ENCODE measurements at places on chromosomes 5 and 9.

DNA sequence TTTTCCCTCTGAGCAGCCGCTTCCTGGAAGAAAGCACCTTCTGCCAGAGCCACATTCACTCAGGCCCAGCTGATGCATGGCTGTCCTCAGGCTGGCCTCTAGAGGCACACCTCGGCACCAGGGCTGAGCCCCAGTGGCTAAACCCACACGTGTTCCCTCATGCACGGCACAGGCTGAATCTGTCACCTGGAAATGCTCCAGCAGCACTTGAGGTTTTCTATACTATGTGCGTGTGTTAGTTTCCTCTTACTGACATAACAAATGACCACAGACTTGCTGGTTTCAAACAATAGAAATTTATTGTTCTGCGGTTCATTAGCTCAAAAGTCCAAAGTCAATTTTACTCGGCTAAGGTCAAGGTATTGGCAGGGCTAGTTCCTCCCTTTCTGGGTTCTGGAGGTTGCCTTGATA, 141.4 kb downstream of the LRRC70 start:
- no peak for DNase-seq

GRCh38 chr5:143427122-143427735, 23.7 kb upstream of the NR3C1 start:
- DNase-seq = no peak

DNA sequence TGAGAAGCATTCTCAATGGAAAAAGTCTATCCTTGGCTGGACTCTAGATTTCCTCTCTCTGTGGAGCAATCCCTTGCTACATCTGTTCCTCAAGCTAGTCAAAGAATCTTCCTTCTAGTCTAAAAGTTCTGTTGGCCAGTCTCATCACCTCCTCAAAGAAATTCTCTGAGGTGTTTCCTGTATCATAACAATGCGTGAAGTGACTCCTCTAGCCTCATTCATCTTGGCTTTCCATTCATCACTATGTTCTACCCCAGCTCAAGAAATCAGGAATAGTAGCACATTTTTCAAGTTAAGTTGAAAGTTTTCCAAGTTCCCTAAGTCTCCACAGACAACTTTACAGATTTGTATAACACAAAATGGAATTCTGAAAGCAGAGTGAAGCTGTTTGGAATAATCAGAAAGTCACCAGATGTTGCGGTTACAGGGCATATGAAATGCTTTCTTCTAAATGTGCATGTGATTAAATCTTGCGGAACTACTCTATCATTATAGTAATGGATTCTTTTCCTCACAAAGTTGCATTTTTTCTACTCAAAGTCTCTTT, 176.6 kb upstream of the FREM1 start:
- no peak for DNase-seq

DNA sequence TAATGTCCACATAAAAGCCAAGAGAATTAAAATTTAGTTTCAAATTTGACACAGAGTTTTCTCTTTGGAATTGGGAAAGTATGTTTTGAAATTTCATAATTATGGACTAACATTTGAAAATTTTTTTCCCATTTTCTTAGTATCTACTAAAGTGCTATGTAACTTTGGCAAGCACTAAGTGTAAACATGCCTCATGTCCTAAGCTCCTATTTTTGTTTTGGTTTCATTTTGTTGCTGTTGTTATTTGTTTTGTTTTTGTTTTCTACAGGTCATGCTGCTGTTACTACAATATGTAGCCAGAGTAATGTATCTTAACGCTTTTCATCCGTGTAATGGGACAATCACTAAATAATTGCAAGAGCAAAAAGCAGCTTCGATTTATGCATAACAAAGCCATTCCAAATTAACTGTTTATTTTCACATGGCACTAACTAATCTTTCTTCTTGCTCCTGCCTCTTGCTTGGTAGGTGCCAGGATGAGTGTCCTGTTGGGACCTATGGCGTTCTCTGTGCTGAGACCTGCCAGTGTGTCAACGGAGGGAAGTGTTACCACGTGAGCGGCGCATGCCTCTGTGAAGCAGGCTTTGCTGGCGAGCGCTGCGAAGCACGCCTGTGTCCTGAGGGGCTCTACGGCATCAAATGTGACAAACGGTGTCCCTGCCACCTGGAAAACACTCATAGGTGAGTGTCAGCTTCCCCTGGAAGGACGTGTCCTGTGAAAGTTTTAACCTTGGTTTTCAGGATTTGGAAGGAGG, 107.3 kb upstream of the PRRC1 start:
- no peak for DNase-seq

DNA sequence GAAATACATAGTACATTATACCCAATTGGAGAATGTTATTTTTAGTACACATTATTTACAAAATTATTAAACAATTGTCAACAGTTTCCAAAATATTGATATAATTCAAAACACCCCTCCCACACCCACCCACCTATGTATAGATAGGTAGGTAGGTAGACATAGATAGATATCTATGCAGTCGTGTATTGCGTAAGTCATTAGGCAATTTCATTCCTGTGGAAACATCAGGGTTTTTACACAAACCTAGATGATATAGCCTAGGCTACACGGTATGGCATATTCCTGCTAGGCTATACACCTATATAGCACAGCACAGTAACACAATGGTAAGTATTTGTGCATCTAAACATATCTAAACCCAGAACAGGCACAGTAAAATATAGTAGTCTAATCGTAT, 377.3 kb downstream of the ANXA1 start:
- no peak for DNase-seq

- DNase-seq = no peak
Measured at GRCh38 chr5:159975462-159976019, 33.4 kb upstream of the TTC1 start.

GRCh38 chr5:90983148-90983547, 400.0 kb downstream of the ARRDC3 start:
- DNase-seq = no peak

GRCh38 chr5:178273665-178274541, 41.3 kb upstream of the PHYKPL start:
- DNase-seq = no peak

DNA sequence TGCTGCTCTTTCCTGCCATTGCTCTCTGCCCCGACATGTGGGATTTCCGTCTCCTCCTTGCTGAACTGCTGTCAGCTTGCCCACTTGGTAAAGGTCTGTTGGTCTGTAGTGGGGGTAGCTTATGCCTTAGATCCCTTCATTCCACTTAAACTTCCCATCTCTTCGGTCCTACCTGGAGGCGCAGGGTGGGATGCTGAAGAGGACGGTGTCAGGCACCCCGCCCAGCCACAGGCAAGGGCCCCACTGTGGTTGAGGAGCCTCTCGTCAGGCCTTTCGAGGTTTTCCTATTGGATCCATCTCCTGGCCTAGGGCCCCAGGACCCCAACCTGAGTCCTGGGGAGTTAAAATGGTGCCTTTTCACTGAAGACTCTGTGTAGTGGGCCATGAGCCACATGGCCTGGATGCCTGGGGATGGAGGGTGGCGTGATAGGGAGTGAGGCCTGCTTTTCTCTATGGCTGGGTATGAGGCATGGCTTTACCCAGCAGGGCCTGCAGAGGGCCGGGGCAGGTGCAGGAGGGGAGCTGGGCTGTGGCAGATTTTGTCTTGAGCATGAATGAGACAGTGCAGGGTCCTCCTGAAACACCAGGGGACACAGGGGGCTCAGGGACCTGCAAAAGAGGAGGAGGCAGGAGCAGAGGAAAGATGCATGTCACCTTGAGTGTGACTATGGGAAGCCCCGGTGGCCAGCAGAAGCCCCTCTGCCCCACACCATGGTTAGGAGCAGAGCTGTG, 25.8 kb upstream of the RNF130 start:
- no peak for DNase-seq

DNA sequence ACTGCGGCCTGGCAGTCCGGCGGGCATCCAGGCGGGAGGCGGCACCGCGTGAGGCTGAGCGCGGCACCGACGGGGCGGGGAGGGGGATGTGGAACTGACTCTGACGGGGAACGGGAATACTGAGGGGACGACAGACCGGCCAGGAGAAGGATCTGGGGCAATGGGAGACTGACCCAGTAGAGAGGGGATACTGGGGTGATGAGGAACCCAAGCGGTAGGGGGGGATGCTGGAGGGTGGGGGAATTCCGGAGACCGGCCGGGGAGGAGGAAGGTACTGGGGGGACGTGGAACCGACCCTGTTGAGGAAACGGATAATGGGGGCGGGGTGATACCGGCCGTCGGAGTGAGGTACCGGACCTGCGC, 423 bp downstream of the IPPK start:
- DNase-seq = no peak

DNA sequence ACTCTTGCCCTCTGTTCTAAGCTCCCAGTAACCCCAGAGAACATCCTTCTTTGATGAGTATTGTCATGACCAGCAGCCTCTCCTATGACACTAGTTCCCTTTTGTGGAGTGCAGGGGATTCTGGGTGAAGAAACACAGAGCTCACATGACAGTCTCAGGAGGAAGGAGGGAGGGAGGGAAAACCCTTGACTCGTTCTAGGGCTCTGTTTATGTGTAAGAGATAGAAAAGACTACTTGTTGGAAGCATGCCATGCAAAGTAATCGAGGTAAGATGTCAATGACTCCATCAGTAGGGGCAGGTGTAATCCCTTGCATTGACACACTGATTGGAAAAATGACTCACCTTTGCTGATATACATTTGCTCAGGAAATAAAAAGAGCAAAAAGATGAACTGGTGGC, 190.2 kb upstream of the ELL2 start:
- no peak for DNase-seq

GRCh38 chr9:91060520-91061343, 259.1 kb downstream of the SYK start:
- no peak for DNase-seq

GRCh38 chr5:172747471-172747870, 23.5 kb downstream of the DUSP1 start:
- no peak for DNase-seq

GRCh38 chr5:6632324-6632887, 438 bp downstream of the NSUN2 start:
- no peak for DNase-seq

GRCh38 chr9:33291031-33291397, 698 bp downstream of the NFX1 start:
- DNase-seq = no peak

DNA sequence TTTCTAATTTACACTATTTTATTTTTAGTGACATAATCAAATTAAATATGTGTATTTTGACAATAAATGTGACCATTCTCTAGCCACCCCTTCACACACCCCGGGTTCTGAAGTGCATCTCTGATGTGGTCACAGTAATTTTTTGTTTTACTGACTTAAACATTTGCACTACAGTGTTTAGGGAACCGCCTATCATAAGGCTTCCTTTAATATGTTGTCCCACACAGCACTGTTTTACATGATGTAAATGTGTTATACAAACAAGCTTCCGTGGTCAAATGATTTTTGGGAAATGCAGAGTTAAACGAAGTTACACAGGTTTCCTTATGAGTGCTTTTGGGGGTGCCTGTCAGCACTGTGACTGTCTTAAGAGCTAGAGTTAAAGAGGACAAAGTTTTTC, 86.5 kb downstream of the KDM4C start:
- DNase-seq = no peak

DNA sequence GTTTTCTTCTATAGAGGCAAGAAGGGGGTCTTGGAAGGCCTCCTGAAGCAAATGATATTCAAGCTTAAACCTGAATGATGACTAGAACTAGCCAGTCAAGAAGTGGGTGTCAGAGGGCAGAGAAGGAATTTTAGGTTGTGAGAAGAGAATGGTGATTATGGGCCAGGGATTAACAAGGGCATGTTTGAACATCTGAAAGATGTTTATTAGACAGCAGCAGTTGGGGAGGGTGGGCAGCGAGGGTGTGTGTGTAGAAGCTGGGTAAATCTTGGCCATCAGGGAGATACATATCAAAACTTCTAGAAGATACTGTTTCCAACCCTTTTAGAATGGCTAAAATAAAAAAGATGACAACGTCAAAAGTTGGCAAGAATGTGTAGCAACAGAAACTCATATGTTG, 54.5 kb downstream of the MAN2A1 start:
- DNase-seq = no peak

DNA sequence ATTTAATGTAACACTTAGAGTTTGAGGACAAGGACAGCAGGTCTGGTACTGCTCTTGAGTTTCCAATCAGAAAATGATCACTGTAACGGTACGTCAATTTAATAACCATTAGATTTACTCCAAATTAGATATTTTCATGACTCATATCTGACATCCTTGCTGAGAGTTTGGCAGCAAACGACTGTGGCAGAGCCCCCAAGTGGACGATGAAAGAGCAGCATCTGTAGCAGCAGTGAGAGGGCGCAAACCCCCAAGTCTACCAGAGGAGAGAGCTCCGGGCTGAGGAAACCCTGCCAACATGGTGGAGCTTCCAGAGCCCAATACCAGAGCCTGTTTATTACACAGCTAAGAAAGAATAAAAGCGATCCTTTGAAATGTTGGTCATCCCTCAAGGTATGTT, 73.2 kb upstream of the EPB41L4A start:
- no peak for DNase-seq

DNA sequence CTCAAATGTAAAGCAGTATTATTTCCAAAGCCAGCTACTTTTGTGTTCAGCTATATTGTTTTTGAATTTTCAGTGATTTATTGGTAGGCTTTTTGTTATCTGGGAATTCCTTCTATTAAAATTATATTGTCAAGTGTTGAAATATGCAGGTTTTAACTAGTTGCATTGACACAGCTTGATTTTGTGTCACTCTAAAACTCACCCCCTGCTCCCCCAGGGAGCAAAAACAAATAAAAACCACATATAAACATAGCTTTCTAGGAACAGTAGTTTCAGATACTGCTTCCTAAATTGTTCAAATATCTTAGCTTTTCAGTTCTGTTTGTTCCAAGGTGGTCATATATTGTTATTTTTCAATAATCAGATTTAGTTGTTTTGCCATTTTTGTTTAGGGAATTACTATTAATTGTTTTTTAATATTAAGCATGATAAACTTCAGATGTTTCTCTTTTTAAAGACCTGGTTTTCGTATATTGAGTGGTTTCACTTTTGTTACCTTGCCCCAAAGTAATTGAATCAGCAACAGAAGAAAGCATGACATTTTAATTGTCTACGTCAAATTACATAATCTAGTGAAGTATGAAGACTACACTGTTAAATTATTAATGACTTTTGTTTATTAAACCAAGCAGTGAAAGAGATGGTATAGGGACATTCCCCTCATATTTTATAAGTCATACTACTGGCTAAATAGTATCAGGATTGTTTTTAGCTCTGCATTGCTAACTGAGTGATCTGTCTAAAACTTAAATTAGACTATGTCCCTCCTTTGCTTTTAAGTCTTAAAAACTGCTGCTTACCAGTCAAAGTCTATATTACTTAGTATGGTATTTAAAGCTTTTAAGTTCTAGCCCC, 43.4 kb downstream of the ERBIN start:
- DNase-seq = no peak

DNA sequence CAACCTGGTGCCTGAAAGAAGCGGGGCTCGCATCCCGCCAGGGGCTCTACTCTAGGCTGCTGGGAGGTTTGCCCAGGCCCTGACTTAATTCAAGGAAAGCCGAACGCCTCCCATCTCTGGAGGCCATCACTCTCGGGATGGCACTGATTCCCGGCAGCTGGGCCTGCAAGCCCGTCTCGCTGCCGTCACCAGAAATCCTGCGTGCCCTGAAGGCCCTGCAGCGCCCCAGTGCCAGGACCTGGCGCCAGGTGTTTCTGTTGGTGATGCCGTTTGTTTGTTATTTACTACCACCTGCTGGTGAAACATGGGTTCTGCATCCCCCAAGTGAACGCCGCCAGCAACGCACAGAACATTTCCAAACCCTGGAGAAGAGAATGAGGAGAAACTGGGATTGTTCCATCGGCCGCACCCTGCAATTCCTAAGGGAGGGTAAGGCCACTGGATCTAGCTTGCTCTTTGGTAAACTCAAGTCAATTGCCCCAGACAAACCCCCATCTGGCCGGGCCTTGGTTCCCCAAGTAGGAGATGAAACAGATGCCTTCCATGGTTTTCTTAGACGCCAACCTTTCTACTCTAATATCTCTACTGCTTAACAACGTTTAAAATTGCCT, 77.9 kb downstream of the AK8 start:
- peak; percentile 52 for DNase-seq

GRCh38 chr5:78129597-78129996, 164.9 kb downstream of the AP3B1 start:
- DNase-seq = no peak
